ENCODE measurements at places on chromosomes 2 and 18. TPM values are rescaled to one million over a fixed set of nuclear protein-coding genes. Genes with fewer than 3 reads are reported as not detected.
A peak's percentile ranks its signal among the peaks of the same experiment; 100 is the strongest.

DNA sequence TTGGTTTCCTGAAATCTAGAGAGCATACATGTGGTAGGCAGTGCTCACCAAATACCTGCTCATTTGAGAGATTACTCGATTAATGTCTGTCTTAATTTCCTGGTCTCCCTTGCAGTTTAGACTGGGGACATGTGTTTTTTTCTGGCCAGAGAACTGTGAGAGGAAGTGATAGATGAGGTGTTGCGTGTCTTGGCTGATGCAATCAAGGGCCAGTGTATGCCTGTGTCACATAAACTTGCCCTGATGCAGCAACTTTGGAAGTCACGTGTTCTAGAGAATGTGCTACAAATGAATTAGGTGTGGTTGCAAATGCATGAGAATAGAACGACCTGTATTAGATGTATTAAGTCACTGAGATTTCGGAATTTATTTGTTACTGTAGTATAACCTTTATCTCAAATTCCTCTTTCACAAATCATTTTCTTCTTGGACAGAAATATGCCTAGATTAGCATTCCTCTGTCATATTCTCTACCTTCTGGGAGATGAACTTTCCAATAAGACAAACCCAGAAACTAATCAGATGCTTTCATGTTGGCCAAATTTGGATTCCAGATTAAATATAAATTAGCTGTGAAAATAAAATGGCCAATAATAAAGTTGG, 9.9 kb upstream of the IL1A start:
- peak; percentile 36 for DNase-seq

- DNase-seq: peak; percentile 79
Observed at GRCh38 chr2:29113891-29114321, 1.3 kb upstream of the CLIP4 start.

DNA sequence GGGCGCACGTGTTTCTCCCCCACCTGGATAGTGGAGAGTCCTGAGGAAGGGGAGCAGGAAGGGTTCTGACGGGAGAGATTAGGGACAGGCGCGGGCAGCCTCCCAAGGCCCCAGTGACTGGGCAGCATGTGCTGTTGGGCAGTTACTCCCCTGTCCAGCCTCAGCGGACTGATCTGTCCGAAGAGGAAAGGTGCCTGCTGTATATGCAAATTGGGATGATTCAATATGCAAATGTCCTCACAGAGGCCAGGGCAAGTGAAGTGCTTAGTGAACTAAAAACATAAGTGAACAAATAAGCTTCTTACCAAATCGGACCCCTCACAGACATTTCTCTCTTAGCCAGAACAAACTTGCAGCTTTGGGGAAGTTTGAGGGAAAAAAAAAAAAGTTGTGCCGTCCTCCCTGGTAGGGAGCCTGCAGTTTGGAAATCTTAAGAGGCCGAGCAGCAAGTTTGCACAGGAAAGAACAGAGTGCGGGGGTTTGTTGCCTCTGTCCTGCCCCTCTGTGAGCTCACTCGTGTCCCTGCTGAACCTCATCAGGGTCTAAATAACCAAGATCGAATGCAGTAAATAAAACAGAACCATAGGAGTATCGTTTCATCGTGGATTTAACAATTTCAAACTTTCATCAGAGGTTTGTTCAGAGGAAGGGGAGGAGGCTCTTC, 141.4 kb downstream of the KCTD1 start:
- no peak for DNase-seq

DNA sequence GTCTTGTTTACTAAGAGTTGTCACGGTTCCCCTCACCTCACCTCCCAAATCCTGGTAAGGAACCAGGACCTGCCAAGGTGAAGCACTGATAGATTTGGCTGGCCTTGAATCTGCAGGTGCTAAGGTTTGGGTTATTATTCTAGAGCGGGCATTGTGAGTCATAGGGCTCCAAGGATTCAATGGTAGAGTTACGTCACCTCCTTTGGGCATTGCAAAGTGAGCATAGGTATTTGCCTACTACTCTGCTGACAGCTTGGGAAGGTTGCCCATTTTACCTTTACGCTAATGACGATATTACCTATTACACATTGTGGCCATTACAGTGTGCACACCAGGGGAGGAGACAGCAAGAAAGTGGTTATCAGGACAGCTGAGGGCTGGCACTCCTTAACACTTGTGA, 59.3 kb downstream of the SETBP1 start:
- DNase-seq: no peak

GRCh38 chr2:26011609-26011989, 22.3 kb upstream of the RAB10 start:
- no peak for DNase-seq

DNA sequence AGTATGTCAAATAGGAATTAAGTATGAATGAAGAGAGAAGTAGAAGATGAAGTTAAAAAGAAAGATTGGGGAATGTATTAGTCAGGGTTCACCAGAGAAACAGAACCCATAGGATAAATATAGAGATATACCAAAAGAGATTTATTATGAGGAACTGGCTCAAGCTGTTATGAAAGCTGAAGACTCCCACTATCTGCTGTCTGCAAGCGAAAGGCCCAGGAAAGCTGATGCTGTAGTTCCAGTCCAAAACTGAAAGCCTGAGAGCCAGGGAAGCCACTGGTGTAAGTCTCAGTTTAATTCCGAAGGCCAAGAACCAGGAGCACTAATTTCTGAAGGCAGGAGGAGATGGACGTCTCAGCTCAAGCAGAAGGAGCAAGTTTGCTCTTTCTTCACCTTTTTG, 200.9 kb upstream of the FN1 start:
- no peak for DNase-seq

- no peak for DNase-seq
Observed at GRCh38 chr2:201038855-201039254, 32.6 kb downstream of the HYCC2 start.

GRCh38 chr2:174588463-174588862, 9.1 kb downstream of the WIPF1 start:
- DNase-seq: no peak

DNA sequence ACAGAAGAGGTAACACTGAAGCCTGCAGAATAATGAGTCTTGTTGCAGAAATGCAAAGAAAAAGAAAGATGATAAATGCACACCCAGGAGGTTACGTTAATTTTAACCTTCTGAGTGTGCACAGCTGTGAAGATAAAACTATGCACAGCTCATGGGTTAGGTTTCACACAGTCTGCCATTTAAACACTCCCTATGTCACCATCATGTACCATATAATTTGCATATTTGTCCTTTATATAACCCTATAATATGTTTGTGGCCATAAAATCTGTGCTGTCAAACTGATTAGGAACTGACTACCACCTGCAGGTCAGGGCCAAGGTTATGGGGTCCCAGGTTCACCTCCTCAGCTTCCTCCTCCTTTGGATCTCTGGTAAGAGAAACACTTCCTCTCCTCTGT, 205.5 kb downstream of the RPIA start:
- no peak for DNase-seq

- peak; percentile 93 for DNase-seq
Observed at GRCh38 chr2:200467806-200468681, 41.8 kb downstream of the KCTD18 start.

DNA sequence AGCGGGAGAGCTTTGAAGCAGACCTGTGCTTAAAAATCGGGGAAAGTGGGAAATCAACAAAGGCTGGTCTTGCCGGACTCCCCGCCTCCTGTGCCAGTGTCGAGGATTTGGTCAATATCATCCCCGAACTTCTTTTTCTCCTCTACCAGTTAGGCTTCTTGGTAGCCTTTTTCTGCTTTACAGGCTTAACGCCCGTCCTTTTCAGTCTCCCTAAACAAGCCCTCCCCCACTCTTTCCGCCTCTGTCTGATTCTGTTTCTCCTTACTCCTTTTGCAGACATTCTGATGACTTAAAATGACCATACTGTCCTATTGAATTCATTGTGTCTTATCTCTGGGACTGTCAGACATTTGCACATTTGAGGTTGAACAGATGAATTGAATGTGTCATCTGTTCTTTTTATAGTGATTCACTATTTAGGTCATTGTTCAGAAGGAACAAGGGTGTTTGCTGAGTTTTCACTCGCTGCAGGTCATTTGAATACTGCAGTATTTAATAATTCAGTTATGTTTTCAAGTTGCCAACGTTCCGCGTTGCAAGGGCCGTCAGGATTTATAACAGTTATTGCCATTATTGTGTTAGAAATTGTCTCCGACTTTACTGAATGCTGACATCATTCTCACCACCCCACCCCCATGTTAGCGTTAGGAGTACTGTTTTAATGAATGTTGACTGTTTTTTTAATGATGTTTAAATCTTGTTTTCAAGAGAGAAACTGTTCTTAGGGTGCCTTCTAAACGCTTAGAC, 1.1 kb downstream of the ITGAV start:
- DNase-seq: peak; percentile 74

GRCh38 chr18:73487966-73488365, 620.2 kb upstream of the NETO1 start:
- no peak for DNase-seq

- DNase-seq: no peak
Observed at GRCh38 chr18:76672627-76673026, 149.7 kb upstream of the ZNF236 start.

DNA sequence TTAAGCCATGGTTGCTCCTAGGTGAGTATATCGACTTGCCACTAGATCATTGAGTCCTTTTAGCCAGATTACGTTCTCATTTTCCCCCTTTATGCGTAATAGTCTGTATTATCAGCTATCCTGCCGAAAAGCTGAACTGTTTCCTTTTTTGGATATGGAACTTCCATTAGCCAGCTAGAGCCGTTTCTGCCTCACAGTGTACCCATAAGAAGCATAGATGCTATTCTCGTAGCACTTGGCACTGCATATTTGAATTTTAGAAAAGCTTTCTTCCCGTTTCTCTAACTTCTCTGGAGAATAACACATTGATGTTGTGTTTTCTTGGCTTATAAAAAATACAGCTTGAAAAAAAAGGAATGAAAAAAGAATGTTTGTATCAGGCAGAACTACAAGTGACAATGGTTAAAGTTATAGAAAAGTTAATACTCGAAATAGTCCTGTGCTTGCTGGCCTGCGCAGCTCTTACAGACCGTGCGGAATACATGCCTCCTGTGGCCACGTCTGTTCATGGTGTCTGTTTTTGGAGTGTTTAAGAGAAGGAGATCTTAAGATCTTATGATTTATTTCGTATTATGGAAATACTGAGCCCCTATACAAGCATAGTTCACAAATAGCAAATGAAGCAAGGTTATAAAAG, 710 bp downstream of the DUSP19 start:
- no peak for DNase-seq

DNA sequence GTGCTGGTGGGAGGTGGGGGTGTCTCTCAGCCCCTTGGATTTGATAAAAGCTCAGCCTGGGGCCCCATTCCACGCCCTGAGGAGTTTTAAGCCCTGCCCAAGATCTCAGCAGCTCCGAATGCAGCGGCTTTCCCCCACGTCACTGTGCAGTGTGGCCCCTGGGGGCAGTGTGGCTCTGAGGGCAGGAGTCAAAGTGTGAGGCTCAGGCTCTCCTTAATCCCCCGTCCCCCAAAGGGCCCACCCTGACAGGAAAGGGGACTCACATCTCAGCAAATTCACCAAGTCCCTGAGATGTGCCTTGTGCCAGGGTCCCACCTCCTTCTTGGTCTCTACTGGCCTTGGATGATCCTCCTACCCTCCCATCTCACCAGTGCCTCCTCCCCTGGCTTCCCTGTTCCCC, 25.2 kb downstream of the NPPC start:
- DNase-seq: no peak

DNA sequence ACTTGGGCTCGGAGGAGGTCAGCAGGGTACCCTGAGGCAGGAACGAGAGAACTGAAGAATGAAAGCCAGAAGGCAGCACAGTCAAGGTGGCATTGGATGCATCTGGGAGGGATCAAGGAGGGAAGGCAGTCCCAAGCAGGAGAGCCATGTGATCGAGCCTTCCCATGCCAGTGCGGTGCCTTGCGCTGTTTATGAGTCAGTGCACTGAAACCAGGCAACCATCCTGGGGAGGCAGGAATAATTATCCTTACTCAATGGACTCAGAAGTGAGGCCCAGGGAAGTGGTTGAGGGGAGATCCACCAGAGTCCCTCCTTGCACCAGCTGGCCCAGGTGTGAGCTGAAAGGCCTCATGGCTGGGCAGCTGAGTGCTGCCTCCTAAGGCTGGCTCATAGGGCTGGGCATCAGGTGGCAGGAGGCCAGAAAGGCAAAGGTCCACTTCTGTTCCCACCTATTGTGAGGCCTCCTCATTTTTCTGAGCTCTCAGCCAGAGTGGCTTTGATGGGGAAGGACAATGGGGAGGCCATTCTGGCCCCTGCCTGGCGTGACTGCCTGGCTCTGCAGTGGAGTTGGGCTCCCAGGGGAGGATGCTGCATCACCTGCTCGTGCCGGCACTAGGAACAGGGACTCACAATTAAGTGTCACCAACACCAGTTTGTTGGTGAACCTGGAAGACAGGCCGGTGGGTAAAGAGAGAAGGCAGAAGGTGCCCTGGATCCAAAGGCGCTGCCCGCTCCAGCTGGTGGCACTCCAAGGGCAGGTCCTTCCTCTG, 82.3 kb downstream of the TFCP2L1 start:
- no peak for DNase-seq

DNA sequence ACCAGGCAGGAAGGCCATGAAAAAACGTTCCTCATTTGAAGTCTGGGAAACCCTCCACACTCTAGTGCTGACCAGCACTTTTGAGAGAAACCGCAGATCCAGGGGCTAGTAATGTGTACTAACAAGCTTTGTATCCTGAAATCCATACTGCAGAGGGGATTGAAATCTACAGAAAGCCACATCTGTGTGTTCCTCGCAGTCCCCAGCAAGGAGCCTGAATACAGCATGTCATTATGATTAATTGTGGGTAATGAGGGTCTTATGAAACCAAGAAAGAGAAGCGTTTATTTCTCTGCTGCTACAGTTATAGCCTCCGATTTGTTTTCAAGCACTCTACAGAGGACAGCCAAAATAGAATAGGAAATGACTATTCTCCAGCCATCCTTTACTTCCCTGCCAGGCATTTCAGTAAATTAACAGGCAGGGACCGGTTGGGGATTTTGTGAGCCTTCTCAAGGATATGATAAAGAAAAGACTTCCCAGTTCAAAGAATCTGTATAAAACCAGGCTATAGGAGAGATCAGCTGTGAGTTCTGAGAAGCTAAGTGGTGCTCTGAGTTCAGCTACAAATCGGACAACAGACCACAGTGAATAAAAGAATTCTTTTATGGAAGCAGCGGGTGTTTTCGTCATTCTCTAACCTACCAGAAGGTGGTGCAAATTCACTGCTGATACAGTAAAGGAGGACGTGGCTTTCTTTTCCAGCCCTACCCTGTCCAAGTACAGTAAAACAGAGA, 133.4 kb downstream of the INSIG2 start:
- peak; percentile 62 for DNase-seq

DNA sequence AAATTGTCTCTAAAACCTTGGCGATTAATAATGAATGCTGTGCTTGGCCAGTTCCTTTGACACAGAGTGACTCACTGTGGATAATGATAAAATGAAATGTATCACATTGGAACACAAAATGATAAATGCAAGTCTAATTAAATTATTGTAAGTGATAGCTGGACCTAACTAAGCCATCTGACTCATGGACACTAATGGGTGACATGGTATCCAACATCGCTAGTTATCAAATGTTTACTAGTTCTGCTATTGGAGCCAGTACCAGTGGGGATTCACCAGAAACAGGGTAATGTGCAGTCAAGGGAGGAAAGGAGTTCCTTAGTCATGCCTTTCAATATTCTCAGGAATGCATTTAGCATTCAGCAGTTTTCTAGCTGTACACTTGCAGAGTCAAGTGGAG, 736.3 kb upstream of the ACVR2A start:
- no peak for DNase-seq

The TOGARAM2 gene
- 0.75 TPM for total RNA-seq

The ST3GAL5 gene
- total RNA-seq: 34.4 TPM

The ANKRD30B gene
- 1.1 TPM for total RNA-seq

The DSG4 gene
- not detected for total RNA-seq

The CD8B2 gene
- total RNA-seq: not detected

The SCLY gene
- 24.4 TPM for total RNA-seq

The TMEM178A gene
- total RNA-seq: 0.06 TPM

The SLC30A3 gene
- not detected for total RNA-seq
